GM06990 (cell line): ENCODE measurements at places on chromosomes 4 and X.

DNA sequence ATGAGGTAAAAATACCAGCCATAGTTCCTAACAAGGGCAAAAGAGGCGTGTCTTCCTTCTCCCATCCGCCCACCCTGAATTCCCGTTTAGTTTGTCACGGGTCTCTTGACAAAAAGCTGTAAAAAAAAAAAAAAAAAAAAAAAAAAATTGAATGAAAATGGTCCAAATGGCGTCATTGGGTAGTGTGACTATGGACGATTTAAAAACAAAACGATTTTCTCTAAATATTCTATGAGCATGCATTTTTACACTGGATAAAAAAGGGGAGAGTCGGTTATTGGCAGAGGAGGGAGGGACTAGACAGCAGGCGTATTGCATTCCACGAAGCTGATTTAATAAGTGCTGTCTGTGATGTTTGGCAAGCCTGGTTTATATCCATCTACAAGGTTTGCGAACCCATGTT lies at the start of gene FAM133A:
FAM133A (plus strand) TSS at position 338 of the 403 bp plus-strand sequence. CDS start 35,214 bp downstream, outside the sequence.
- DNase-seq, result no peak

DNA sequence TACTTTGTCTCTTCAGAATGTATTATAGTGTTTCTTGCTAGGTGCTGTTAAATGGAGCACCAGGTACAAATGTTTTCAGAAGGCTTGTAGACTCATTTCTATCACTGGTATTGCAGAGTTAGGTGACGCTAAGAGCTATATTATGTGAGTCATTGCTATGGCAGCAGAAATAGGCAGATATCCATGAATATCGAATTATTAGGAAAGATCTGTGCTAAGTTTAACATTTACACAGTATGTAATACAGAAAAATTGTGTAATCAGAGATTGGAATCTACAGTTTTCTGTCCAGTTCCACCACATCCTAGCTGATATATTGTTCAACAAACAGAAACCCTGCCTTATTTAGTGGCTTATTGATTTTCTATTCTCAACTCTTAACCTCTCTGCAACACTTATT lies 1025.5 kb downstream of the STIM2 start:
- DNase-seq, result no peak

DNA sequence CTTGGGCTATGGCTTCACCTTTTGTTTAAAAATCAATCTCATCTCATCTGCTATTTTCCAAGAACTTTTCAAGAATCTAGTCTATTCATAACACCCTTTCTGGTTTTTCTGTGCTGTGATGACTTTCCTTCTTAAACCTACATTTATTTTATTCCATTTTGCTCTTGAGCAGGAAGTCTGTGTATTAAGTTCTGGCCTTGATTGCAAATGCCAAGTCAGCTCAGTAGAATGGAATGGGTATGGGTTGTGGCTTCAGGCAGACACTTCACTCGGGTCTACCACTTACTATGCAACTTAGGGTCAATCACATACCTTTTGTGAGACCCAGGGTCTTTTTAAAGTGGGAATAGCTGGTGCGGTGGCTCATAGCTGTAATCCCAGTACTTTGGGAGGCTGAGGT lies 522.3 kb downstream of the TRIML1 start:
- DNase-seq, result no peak

DNA sequence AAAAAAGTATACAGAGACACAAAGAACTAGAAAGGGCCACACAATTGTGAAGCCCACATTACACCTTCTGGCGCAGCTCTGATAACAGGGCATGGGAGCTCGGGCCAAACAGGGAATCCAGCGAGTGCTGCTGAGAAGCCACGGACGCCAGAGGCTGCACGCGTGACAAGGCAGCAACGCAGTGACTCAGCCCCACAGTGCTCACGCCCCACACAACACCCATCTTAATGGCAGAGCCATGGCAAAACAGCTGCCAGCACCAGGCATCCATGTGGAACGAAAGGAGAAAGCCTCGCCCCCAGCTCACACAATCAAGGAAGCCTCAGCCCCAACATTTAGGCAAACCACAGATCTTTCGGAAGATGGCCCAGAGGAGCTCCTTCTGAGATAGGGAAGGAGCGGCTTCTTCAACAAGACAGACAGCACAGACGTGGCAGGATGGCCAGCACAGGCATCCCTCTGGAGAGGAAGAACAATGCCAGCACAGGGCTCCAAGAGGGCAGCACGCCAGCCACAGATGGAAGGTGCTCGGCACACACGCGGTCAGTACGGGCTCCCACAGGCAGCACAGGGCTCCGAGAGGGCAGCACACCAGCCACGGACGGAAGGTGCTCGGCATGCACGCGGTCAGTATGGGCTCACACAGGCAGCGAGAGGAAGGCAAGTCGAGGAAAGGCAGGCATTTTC lies 33.1 kb downstream of the GAK start:
- DNase-seq, result no peak

DNA sequence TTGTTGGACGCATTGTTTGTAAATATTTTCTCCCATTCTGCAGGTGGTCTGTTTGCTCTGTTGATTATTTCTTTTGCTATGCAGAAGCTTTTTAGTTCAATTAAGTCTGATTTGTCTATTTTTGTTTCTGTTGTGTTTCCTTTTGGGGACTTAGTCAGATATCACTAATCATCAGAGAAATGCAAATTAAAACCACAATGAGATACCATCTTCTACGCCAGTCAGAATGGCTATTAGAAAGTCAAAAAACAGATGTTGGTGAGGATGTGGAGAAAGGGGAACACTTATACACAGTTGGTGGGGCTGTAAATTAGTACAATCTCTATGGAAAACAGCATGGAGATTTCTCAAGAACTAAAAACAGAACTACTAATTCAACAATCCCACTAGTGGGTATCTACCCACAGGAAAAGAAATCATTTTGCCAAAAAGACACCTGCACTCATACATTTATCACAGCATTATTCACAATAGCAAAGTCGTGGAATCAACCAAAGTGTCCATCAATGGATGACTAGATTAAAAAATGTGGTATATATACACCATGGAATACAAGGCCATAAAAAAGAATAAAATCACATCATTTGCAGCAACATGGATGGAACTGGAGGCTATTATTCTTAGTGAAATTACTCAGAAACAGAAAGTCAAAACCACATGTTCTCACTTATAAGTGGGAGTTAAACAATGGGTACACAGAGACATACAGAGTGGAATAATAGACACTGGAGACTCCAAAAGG lies 8.1 kb downstream of the COQ2 start:
- DNase-seq, result peak; percentile 56

DNA sequence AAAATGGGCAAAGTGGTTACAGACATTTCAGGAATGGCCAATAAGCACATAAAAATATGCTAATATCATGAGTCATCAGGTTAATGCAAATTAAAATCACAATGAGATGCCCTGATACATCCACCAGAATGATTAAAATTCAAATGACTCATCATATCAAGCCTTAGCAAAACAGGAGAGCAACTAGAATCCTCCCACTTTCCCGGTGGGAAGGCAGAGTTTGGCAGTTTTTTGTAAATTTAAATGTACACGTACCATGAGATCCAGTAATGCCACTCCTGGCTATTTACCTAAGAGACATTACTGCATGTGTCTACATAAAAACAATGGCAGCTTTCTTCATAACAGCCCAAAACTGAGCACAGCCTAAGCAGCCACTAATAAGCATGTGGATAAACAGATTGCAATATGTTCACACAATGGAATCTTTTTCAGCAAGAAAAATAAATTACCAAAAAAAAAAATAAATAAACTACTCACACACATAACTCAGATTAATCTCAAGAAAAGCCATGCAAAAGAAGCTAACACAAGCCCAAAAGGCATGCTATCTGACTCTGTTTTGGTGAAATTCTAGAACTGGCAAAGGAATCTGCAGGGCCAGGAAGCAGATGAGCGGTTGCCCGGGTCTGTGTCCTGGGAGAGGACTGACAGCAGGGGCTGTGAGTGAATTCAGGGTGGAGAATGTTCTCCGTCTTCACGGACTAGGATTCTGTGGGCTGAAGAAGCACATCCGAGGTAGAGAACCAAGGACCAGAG lies 48.8 kb downstream of the AFAP1 start:
- DNase-seq, result no peak

DNA sequence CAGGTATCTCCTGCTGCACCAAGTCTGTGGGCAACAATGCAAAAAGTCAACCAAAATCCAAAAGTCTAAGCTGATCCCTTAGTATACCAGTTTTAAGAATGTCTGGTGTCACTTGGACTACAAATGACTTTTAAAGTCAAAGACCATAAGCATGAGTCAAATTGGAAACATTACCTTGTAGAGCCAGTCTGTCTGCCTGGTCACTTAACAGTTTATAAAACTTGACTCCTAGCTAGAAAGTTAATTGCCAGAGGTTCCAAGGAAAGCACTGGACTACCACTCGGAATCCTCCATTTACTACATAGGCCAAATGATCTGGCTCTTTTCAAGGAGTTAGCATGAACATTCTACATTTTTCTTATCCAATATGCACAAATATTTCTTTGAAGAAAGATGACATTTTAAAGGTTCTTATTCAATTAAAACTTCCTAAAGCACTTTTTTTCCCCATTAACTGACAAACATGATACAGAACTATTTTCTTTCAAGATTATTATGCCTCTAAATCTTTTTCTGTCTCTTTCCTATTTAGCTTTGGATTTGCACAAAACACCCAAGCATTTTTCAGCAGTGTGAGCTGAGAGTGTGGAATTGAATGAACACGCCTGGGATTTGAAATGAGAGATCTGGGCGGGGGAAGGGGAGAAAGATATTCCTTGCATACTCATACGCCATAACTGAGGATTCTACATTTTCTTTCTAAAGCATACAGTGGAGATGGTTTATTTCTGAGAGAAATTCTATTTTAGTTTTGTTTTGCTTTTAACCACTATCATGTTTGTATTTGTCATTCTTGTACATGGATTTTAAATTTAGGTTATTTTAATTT lies 188.4 kb downstream of the SHROOM3 start:
- DNase-seq, result no peak

- no peak for DNase-seq
Observed at GRCh38 chr4:184838249-184839074, 12.7 kb upstream of the ACSL1 start.

- no peak for DNase-seq
Observed at GRCh38 chr4:3317656-3318211, 24.9 kb downstream of the RGS12 start.

DNA sequence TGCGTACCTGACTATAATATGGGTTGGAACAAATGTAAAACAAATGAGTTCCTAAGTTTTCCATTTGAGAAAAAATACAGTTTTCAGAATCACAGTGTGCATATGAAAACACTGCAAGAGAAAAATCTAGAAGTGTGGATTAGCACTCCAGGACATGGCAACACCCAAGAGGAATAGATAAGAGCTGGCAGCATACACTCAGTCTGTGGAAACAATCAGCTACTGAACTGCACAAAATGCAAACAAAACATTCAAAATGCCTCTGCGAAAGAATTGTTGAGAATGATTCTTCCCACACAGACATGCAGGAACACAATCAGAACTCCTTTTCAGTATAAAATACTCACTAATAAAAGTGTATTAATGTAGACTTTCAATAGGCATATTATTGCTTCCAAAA lies 39.9 kb downstream of the ATP8A1 start:
- DNase-seq, result no peak

DNA sequence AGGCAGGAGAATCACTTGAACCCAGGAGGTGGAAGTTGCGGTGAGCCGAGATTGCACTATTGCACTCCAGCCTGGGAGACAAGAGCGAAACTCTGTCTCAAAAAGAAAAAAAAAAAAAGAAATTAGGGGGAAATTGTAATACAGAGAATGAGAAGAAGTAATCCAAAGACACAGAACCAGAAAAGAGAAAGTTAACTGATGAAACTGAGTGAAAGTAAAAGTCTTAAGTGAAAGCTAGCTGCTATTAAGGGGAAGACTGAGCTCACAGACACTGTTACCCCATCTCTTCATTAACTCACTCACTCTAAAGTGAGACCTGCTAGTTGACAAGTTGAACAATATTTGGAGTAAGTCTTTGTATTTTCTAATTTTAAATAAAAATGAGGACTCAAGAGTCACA lies 763.0 kb upstream of the PCDH10 start:
- no peak for DNase-seq

DNA sequence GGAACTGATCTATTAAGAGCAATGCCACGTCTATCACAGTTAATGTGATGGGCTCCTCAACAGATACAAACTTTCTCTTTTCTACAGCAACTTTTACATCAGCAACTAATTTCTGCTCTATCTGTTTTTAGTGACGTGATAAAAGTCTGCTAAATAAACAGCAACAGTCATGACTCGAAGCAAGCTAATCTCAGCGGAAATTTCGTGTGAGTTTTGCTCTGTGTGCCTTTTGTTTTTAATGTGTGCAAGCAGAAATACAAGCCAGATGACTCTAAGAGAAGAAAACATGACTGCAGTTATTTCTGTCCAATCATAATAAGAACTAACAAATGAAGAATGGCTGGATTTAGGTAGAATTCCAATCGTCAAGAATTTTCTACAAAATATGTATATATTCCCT lies 214.3 kb downstream of the LDB2 start:
- no peak for DNase-seq

- no peak for DNase-seq
Observed at GRCh38 chrX:129700536-129700935, 38.2 kb upstream of the XPNPEP2 start.

DNA sequence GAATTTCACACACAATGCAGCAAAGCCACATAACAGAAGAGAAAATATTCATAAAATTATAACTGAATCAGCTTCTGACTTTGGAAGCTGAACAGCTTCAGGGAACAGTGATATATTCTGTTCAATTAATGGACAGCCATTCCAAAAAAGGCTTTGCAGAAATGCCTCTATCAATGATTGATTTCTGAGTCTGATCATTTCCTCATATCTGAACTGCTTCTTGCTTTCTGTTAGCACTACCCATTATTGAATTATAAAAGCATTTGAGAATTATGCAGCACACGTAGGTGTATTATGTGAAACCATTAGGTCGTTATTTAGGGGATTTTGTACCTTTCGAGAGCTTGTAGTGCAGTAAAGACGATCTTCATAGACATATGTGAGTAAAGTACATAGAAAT lies 159.6 kb downstream of the STIM2 start:
- DNase-seq, result no peak

- DNase-seq, result no peak
Observed at GRCh38 chrX:153649178-153649914, 2.3 kb downstream of the DUSP9 start.

DNA sequence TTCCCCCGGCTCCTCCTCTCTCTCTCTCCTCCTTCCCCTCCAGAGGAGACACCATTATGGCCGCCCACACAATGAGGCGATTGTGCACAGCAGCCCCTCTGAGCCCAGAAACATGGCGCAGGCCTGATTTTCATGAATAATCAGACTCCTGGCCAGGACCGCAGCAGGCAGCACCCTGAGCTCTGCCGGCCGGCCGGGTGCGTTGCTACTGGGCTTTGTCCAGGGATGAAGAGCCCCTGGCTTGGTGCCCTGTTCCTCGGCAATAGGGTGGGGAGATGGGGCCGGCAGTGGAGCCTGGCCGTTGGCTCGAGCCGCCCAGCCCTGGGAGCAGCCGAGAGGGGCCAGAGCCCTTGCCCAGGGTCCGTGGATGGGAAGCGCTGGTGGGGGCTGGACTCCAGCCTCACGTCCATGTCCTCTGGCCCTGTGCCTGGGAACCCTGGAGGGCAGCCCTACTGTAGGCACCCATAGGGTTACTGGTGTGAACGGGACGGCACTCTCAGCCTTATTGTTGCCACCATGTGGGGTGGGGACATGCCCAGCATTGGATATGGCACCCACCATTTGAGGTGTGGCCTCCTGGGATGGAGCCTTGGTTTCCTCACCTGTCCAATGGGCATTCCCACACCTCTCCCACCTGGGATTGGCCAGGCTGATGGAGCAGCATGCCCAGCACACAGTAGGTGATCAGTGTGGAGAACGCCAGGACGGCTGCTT lies 103.0 kb downstream of the SORCS2 start:
- no peak for DNase-seq

- no peak for DNase-seq
Observed at GRCh38 chr4:168695288-168695687, 198.4 kb downstream of the PALLD start.

- no peak for DNase-seq
Observed at GRCh38 chr4:37243051-37243450, 1.5 kb upstream of the NWD2 start.
